Breast epithelium (tissue), 4 donors: ENCODE measurements at places on chromosomes 5 and 9. TPM values are rescaled to one million over a fixed set of nuclear protein-coding genes. Genes with fewer than 3 reads are reported as not detected.
A peak's percentile ranks its signal among the peaks of the same experiment; 100 is the strongest.

- H3K4me1 ChIP-seq: no peaks in the 10 kb centered on the region
- no peaks in the 10 kb centered on the region for H3K36me3 ChIP-seq
- DNase-seq: no peak
Observed at GRCh38 chr9:6702707-6703106, 55.1 kb upstream of the KDM4C start.

Gene KCNMB1
- total RNA-seq: 6.6 TPM

Gene NUDT2
- total RNA-seq: 20.0 TPM

DNA sequence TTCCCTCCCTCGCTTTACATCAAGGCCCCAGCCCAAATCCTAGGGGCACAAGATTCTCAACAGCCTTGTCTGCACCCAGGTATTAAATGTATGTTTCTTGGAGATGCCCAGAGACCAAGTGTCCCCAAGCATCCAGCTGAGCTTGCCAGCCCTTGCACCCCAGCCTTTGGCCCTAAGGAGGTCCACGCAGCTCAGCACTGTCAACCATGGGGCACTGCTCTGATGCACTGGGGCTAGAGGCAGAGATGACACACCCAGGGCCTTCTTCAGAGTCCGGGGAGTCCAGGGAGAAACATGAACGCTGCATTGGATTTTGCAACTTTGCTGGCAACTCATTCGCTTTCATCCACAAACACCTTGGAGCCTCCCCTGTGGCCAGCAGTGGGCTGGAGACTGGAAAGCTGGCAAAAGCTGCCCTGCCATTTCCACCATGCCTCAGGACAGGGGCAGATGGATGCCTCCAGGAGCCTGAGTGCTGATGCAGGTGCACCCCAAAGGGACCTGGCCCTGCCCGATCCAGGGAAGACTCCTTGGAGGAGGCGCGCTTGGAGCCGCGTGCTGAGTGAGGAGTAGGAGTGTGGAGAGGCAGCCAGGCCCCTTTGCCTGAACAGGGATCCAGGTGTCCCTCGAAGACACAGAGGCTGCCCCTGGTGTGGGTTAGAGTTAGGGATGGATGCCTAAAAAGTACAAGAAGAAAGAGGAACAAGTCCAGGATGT is 19.3 kb downstream of the PAEP start:
- no peaks in the 10 kb centered on the region for H3K27me3 ChIP-seq
- no peak for DNase-seq
- no peak overlapping the region for H3K4me3 ChIP-seq
- no peaks in the 10 kb centered on the region for H3K4me1 ChIP-seq
- no peak overlapping the region for H3K27ac ChIP-seq
- H3K36me3 ChIP-seq: no peaks in the 10 kb centered on the region

DNA sequence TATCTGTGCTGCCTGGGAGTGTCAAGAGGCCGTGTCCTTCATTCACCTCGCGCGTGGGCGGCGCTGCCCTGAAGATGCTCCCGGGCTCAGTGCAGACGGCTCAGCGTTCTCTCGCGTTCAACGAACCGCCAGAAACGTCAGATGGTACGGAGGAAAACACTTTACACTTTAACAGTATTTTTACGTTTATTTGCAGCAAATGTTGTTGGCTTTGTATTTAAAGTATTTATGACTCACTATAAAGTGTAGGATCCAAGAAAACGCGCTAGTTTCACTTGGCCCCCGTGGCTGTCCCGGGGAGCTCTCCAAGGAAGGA is 544 bp upstream of the ERCC6L2 start:
- H3K27me3 ChIP-seq: no peaks in the 10 kb centered on the region
- peaks cover 3% of the 10 kb centered on the region for H3K4me1 ChIP-seq
- DNase-seq: peak; percentile 40
- no peaks in the 10 kb centered on the region for H3K36me3 ChIP-seq

GRCh38 chr9:8486095-8486494 is 686.5 kb upstream of the DMAC1 start:
- no peaks in the 10 kb centered on the region for H3K27me3 ChIP-seq
- no peaks in the 10 kb centered on the region for H3K36me3 ChIP-seq
- H3K27ac ChIP-seq: no peak overlapping the region

DNA sequence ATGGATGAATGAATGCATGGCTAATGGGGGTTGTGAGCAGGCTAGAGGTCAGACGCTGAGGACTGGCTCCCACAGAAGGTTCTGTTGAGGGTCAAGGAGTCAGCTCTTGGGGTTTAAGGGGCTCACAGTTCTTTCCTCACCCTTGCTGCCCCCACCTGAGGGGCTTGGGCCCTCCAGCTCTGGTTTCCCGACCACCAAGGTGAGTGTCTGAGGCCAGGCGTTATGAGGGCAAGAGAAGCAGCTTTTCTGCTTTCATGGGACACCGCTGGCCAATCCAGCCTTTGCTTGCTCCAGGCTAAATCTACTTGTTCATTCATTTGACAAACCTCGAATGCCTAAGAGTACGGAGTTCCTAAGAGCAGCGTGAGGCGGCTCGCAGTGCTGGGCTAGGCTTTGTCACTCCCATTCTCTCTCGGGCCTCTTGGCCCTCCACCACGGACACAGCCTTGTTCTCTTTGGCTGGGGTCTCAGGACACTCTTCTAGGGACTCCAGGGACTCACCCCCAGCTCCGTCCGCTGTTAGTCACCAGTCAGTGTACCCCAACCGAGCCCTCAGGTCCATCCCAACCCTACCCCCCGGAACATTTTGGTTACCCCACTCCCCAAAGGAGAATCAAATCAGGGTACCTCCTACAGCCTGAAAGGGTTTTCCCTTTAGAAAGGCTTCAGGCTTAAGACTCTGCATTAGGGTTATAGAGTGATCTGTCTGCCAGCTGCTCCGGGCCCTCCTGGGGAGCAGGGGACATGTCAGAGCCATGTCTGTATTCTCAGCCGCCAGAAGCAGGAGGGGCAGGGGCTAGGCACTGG is 210.1 kb upstream of the MVB12B start:
- H3K27me3 ChIP-seq: peaks cover 21% of the 10 kb centered on the region
- no peaks in the 10 kb centered on the region for H3K4me1 ChIP-seq
- H3K27ac ChIP-seq: no peak overlapping the region
- no peak overlapping the region for H3K4me3 ChIP-seq
- no peaks in the 10 kb centered on the region for H3K36me3 ChIP-seq

Gene PPIC
- total RNA-seq: 18.7 TPM

Gene FAM153A
- 0.98 TPM for total RNA-seq

- DNase-seq: no peak
- no peaks in the 10 kb centered on the region for H3K36me3 ChIP-seq
- no peaks in the 10 kb centered on the region for H3K4me1 ChIP-seq
Observed at GRCh38 chr5:38758774-38759600, 86.8 kb upstream of the OSMR start.

Gene CFAP90
- 0.48 TPM for total RNA-seq
